Fibroblast of upper back skin (primary cell): ENCODE measurements at places on chromosomes 7 and 10.

DNA sequence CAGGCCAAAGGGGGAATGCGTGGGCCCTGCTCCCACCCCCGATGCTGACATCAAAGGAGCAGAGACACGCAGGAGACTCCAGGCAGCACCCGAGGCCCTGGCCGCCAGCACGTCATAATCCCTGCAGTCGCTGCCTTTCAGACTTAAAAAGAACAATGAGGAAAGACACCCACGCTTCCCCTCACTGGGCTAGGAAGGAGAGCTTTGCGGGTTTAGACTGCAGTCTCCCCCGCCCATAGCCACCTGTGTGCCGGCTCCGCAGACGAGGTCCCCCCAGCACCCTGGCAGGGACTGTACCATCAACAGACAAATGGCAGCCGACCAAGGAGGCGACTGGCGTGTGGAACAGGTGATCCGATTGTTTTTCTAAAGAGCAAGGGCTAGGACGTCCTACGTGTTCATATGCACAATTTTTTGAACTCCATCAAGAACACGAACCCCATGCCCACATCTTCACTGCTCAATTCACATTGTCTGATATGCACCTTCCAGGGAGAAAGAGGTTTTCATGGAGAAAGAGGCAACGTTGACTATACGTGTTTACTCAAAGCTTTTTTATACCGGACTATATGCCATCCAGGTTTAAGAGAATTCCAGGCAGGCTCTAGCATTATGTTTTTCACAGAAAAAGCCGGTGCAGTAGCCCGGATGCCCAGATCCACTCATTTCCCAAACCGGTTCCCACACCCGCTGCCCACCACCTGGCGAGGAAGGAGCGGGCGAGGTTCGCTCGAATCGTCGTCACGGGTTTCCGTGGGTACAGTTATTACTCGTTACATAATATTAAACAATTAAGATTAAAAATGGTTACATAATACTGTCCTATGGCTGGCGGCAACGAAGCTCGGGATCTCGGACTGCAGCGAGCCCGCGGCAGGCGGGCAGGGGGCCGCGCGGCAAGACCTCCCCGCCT is 1.1 kb downstream of the GRB10 start:
- DNase-seq = no peak

- DNase-seq = no peak
Measured at GRCh38 chr7:103918631-103919271, 70.7 kb downstream of the RELN start.

DNA sequence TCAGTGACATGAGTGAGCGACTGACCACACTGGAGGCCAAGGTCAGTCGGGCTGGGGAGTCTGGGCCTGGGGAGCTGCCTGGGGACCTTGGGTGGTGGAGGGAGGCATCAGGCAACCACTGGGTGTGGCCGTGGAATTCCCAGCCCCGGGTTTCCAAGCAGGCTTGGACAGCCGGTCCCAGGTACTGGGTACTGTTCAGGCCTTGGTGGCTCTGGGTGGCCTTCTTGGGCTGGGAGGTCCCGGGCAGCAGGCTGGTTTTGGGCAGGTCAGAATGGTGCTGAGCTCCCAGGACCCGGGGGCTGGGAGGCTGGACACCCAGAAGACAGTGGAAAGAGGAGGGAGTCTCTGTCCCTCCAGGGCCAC is 96.0 kb downstream of the MYL10 start:
- no peak for DNase-seq

- no peak for DNase-seq
Measured at GRCh38 chr10:126218778-126219649, 169.3 kb downstream of the ADAM12 start.

DNA sequence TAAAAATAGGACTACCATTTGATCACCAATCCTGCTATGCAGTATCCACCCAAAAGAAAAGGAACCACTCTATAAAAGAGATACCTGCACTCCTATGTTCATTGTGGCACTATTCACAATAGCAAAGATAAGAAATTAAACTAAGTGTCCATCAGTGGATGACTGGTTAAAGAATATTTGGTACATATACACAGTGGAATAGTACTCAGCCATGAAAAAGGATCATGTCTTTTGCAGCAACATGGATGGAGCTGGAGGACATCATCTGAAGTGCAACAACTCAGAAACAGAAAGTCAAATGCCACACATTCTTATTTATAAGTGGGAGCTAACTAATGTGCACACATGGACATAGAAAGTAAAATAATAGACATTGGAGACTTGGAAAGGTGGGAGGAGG is 116.4 kb downstream of the PFKFB3 start:
- no peak for DNase-seq

DNA sequence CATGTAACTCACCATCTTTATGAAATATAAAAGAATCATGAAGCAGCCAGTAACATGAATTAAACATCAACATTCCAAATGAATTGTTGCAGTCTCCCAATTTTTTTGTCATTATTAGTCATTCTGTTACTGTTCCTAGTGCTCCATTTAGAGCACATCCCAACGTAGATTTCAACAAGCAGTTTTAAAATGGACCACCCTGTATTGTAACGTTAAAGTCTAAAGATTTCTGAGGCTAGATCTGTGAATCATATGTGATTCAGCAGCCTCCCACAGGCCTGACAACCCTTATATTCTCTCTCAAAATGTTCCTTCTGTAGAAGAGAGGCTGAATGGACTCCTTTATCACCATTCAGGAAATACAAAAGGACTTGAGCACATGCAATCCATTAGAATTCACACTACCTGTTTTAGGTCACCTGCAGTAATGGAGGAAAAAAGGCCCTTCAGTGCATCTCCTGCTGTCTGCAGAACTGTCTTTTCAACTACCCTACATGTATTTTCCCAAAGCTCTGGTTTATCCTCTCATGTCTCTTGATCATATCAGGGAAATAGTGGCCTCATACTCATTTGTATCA is 81.4 kb downstream of the CACNA2D1 start:
- peak; percentile 83 for DNase-seq

DNA sequence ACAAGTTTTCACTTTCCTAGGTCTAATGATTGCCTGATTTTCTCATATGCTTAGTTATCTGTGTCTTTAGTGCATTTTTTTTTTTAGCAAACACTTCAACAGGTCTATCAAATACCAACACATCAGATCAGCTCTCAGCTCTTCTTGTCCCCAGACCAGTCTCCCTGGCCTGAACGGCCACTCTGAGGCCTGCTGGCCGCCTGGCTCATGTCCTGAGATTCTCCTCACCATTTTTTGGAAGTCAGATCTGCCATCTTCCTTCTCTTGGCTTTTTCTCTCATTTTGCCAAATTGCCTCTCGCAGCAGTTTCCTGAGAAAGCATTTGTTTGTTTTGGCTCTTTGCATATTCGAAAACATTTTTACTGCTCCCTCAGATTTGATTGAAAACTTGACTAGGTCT is 29.3 kb downstream of the PPP2R2D start:
- no peak for DNase-seq

GRCh38 chr7:46725136-46725535 is 804.1 kb upstream of the IGFBP3 start:
- no peak for DNase-seq

DNA sequence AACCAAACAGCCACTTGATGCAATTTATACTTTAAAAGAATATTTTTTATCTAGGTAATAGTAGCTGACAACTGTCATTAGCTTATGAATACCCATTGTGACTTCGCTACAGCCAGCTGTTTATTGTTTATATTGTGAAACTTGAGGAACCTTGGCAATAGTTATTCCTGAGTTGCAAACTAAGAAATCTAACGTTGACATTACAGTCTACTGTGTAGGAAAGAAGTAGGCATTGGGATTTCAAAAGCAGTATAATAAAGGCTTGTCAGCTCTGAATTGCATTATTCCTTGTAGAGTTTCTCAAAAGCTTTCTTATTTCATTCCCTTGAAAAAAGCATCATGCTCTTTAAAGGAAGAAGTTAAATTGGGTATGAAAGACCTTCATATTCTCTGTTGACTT is 42.7 kb upstream of the OIT3 start:
- no peak for DNase-seq

GRCh38 chr7:83611776-83612175 is 37.2 kb downstream of the SEMA3E start:
- DNase-seq = no peak

- no peak for DNase-seq
Measured at GRCh38 chr10:98513704-98514103, 67.0 kb upstream of the HPS1 start.

DNA sequence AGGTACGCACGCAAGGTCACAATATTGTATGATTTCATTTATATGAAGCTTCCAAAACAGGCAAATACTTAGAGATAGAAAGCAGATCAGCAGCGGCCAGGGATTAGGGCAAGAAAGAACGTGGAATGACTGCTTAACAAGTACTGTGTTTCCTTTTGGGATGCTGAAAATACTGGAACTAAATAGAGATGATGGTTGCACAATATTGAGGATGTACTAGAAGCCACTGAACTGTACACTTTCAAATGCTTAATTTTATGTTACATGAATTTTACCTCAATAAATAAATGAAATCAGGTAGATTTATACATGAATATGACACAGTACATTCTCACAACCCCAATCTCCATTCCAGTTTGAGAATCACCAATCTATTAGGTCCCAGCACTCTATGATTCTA is 15.6 kb downstream of the SEM1 start:
- no peak for DNase-seq
